ENCODE measurements at places on chromosomes 5 and 9.

GRCh38 chr5:105684799-105685198 is 1985.9 kb downstream of the EFNA5 start:
- no peak for DNase-seq

GRCh38 chr5:91257301-91257700 is 125.8 kb downstream of the ARRDC3 start:
- no peak for DNase-seq

DNA sequence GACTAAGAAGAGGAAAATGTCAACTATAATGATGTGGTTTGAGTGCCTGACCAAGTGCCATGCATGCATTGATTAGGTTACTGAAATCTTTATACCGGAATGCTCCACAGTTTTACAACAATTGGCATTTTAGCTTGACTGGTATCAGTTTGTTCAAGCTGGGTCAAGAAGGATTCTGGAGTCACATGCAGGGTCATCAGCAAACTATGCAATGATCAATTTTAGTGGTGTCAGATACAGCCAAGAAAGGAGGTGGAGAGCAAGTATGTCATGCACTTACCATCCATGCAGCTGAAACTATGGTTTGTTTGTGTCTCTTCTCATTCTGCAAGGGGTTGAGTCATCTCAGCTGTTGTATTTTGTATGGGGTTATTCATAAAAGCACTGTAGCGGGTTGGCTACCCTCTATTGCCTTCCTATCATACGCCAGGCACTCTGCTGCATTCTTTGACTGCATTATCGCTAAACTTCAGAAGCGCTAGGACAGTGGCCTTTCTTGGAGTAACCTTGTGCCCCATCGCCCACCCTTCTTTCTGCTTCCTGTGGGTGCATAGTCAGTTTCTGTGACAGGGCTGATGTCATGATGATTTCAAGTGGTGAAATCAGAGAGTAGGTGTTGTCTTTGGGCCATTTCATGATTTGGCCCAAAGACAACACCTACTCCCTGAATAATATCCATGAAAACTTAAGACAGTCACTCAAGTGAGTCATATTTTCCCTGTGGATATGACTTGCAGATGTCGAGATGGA is 145.4 kb downstream of the MTX3 start:
- DNase-seq, result peak; percentile 27

DNA sequence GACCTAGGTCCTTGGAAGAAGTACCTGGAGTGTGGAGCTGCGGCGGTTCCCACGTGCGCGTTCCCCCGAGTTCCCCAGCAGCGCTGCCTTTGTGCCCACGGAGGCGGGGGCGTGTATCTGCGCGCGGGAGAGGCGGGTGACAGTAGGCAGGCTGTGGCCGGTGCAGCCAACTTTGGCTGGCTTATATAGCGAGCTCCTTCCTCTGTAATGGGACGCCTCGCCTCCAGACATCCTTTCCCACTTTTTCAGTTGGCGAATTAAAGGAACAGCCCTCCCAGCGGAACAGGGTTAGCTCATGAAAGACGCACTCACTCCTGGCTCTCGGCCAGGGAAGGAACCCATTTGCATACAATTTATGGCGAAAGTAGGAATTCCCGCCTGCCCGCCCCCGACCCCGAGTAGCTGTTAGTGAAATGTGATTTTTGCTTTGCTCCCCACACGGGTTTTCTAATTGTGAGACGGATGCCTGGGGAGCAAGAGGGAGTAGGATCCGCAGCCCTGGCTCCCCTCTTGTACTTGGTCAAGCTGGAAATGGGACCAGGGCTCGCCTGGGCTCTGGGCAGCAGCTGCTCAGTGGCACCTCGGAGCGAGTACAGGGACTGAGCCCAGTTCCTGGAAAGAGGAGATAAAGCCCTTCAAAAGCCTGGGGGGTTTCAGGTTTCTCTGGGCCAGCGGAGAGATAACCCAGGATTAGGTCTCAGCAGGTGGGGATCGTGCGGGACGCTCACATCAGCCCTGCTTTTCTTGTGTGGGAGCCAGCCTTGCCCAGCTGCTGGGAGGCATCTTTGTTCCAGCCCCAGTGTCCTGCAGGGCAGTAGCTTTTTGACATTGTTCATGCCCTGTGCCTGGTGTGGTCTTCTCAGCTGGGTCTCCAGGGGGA is at the start of gene TNC:
TNC (minus strand) TSS at position 159 of the 880 bp plus-strand sequence. CDS start 27,139 bp downstream, outside the sequence.
- peak; percentile 64 for DNase-seq

- no peak for DNase-seq
These were observed 14.0 kb upstream of the SLC6A19 start for GRCh38 chr5:1187234-1187949.

DNA sequence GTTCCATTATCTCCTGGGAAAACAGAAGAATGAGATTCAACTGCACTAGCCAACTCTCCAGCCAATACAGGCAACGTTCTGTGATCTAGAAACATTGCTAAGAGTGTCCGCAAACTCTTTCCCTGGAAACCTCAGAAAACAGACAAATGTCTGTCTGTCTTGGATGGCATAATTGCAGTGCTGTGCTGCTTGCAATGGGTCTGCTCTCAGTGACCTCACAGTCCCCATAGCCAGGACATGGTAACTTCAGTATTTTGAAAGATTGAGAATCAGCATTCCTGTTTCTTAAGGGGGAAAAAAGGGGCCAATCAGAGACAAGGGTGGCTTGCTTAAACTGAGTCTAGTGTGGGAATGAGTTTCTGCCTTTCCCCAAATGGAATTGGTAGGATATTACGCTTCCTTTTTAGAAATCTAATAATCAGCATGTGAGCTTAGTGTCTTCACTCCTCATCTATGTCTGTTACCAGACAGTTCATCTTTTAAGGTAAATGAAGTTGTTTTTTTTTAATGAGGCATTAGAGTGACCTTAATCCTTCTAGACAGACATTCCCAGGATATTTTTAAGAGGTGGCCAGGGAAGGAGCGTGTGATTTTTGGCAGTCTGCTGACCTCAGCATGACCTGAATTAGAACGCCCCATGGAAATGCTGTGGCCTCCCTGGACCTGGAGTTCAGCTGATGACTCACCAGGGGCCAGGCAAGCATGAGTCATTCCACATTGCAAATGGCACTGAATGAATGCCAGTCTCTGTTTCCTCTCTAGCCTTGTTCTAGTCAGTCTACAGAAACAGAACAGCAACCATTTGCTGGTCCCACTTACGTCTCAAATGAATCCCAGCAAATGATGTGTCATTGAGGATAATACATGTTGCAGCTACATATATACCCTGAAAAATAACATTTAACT is 210.2 kb upstream of the ACTBL2 start:
- peak; percentile 60 for DNase-seq

GRCh38 chr9:132732326-132733259 is 62.3 kb downstream of the GTF3C4 start:
- no peak for DNase-seq

GRCh38 chr5:132070460-132071337 is 2.9 kb upstream of the CSF2 start:
- DNase-seq, result no peak

GRCh38 chr9:134226221-134226930 is 62.0 kb upstream of the RNU6ATAC start:
- no peak for DNase-seq

DNA sequence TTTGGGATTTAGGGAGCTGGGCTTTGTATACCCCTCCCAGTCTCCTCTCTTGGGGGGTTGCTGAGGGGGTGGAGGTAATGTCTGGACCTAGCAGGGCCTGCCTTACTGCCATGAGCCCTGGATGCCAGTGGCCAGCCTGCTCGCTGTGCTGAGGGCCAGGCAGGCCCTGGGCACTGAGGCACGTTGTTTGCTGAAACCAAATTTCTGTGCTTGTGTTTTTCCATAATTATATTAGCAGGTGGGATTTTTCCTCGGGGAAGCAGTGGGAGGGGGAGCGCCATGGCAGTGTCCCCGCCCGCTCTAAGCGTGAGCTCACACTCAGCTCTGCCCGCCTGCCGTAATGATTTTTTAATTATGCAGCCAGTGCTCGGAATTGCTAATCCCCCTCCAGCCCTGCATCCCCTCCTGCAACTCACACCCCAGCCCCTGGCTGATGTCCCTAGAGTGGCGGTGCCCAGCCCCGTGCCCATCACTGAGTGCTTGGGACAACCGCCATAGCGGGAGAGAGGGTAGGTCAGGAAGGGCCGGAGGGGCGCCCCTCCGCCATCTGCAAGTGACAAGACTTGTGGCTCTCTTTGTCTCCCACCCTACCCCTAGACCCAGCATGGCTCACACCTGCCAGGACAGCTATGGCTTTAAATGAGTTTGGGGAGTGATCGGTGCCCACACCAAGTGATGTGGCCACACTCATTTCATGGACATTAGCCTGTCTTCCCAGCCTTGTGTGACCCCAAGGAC is 20.9 kb downstream of the CXXC5 start:
- no peak for DNase-seq

GRCh38 chr5:54524704-54525103 is 7.1 kb downstream of the SNX18 start:
- DNase-seq, result no peak

GRCh38 chr5:155094455-155094854 is 80.9 kb downstream of the KIF4B start:
- no peak for DNase-seq

GRCh38 chr5:4099386-4099785 is 503.8 kb downstream of the IRX1 start:
- DNase-seq, result no peak

DNA sequence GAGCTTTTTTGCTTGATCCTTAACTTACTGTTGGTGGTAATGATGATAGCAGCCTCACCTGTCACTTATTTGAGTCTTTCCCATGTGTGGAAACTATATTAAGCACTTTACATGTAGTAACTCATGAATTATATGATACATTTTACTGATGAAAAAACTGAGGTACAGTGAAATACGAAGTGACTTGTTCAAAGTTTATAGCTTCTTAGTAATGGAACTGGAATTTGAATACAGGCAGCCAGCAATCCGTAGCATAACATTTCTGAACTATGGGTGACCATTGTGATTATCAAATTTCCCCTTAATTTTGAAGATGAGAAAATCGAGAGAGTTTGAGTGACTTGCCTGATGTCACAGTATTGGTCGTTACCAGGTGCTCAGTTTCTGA is 17.3 kb downstream of the SCAMP1 start:
- no peak for DNase-seq

DNA sequence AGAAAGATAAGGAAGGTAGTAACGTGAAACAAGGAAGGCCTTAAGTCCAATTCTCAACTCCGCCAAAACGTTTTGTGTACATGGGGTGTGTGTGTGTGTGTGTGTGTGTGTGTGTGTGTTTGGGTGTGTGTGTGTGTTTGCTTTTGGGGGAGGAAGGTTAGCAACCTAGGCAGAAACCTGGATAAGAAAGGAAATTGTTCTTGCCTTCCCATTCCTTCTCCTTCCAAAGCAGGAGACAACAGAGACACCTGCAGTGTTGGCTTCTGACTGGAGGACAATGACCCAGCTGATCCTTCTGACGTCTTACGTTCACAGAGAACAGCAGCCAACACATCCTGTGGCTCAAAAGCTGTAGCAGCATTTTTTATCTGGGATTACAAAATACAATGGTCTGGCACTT is 4.1 kb upstream of the CCNG1 start:
- DNase-seq, result no peak

- no peak for DNase-seq
These were observed 459.3 kb upstream of the MEF2C start for GRCh38 chr5:89342106-89342876.

DNA sequence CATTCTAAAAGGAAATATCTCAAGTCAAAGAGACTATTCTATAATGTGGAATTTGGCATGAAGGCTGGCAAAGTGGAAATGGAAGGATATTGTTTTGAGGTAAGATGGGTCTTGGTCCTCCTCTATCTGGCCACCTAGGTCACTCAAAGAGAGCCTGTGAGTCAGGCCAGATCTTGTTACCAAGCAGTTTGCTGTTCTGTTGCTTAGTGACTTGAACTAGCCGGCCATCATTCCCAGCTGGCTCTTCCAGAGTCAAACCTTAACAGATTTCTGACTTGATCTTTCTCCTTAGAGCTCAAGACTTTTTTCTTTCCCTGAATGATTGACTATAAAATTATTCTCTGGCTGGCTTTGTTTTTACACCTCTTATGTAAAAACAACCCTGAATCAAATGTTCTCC is 136.1 kb downstream of the PDE4D start:
- no peak for DNase-seq

GRCh38 chr5:175079707-175080106 is 355.3 kb downstream of the MSX2 start:
- no peak for DNase-seq

DNA sequence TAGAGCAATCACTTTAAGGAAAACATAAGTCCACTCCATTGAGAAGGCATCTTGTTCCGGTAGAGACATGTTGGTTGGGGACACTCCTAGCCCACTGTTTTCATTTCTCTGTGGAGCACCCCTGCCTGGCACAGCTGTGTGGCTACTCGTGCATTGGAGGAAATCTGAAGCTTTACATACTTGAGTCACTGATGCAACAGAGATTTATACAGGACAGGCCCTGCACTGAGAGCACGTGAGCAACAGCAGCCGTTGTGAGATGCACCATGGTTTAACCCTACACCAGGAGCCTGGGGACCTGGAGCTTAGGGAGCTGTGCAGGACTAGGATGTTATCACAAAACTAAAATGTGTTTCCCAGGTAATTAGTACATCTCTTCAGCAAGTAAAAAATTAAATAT is 230.7 kb upstream of the IRX1 start:
- DNase-seq, result no peak

- DNase-seq, result no peak
These were observed 4.4 kb downstream of the RIMOC1 start for GRCh38 chr5:41908374-41909079.

DNA sequence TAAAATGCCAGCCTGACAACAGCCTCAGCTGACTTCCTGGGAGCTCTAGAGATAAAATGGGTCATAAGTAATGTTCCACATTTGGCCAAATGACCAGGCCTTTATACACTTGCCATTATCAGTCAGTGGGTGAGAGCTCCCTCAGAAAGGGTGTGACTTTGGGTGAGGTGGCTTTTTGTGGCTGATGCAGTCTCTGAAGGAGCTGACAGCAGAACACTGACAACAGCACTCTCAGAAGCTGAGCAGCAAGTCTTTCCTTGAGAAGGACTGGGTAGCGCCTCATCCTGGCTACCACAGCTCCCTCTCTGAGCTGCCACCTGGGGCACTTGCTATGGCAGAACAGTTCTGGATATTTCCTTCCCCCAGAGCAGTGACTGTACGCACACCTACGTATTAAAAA is 22.0 kb upstream of the GNAQ start:
- DNase-seq, result no peak

DNA sequence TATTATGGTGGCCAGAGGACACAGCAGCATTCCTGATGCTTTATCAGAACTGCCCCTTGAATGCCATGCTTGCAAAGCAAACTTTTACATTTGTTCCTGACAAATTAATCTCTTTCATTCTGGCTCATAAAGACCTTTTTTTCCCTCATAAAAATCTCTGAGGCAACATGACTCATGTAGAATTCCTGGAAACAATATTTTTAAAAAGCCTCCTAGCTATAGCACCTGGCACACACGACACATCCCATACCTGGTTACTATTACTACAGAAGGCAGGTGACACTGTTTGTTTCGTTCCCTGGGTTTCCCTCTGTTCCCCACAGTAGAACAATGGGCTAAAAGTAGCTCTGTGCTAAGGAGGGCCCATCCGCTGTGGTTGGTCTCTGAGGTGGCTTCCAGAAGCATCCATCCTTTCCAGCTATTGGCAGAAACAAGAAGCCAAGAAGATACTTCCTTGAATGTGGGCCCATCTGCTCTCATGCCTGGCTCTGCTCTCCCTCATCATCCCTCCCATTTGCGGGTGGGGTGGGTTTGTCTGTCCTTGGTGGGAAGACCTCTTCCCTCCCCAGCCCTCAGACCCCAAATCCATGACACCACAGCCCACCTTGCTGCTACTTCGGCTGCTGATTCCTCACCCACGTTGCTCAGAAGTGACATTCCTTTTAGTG is 59.1 kb downstream of the GALNT12 start:
- no peak for DNase-seq

Measured in H54 (cell line).